Left lobe of liver (tissue), 2 donors: ENCODE measurements at places on chromosomes 2 and 18.

GRCh38 chr18:74796841-74797576, 199.3 kb downstream of the ZNF407 start:
- DNase-seq: peak; percentile 69

DNA sequence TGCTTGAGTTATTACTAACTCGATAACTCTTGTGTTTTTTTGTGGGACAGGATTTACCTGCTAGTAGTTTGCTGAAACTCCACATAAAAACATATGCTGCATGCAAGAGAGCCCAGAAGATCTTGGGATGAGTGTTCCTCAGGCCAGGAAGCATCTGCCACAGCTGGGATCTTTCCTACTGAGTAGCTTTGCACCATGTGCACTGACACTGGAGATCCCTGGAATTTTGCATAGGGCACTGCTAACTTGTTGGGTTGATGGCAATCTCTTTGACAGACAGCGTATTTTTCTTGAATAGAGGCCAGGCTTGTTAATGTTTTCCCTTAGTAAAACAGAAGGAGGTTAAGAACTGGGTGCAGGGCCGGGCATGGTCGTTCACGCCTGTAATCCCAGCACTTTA, 808 bp upstream of the SERPINB11 start:
- DNase-seq: no peak

GRCh38 chr2:45379399-45380087, 231.5 kb downstream of the SRBD1 start:
- no peak for DNase-seq

- no peak for DNase-seq
Observed at GRCh38 chr18:48490641-48491293, 48.1 kb upstream of the CTIF start.

DNA sequence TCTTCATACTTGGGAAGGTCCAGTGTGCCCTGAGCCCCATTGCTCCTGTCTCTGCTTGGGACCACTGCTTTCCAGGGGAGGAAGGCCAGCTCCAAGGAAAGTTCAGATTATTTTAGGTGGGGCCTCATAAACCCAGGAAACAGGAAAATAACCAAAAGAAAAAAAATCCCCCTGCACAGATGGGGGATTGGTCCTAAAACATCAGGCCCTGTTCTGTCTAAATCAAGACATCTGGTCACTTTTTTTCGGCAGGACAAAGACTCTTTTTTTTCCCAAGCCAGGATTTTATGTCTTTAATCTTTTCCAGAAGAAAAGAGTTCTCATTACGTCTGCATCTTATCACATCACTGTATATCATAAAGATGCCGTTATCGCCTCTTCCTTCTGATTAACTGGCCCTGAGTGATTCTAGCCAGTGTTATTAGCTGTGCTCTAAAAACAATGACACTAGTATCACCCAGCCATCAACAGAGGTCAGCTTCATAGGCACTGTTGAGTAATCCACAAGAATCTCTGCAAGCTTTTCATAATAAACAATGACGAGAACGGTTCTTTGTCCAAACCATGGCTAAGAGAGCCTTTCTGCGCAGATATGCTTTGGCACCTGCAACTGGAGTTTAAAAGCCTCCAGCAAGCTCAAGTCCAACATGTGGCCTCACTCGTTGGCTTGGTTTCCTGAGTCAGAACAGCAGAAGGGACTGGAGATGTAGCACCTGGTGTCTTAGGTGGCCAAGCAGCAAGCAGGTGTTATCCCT, 138.2 kb downstream of the VAPA start:
- no peak for DNase-seq

DNA sequence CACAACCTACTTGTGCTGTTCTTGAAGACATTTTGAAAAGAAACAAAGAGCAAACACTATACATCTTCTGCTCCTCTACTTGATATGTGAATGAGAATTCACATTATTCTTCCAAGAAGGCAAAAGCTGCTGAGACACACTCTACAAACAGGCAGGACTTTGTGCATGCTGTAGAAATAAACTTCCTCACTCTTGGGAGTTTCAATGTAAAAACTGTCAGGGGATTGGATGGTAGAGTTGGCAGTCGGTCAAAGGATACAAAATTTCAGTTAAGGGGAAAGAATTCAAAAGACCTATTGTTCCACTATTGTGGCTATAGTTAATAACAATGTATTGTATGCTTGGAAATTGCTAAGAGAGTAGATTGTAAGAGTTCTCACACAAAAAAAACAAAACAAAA, 196.3 kb downstream of the MC4R start:
- no peak for DNase-seq

GRCh38 chr2:210842896-210843295, 286.5 kb downstream of the CPS1 start:
- DNase-seq: no peak

DNA sequence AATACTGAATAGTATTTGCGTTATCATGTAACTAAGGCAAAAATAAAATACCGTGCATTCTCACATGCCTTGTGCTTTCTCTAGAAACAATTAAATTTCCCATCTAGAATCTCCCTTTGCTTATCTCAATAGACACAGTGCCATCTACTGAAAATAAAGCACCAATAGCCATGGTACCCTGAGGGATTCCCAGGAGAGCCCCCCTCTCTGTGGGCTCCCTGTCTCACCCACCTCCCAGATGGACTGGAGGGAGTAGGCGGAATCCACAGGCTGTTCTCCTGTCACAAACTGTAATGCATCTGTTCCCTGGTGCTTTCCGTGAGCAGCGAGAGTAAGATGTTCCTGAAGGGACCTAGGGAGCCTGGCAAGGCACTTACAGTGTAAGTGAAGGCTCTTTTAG, 112.4 kb upstream of the UPP2 start:
- DNase-seq: no peak

DNA sequence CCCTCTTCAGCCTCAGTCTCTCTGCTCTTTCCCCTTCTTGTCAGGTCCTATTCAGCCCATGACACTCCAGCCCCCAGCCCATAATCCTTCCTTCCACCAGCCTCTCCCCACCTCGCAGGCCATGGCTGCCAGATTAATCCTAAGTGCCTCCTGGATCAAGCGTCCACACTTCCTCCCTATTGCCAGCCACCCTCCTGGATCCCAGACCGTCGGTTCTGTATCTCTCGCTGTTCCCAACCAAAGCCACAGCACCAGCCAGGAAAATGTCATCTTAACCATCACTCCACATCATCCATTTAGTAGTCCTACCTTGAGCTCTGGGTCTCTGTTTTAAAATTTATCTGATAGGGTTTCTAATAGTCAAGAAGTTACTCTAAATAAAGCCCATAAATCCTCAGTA, 49.5 kb downstream of the NDUFA10 start:
- no peak for DNase-seq

DNA sequence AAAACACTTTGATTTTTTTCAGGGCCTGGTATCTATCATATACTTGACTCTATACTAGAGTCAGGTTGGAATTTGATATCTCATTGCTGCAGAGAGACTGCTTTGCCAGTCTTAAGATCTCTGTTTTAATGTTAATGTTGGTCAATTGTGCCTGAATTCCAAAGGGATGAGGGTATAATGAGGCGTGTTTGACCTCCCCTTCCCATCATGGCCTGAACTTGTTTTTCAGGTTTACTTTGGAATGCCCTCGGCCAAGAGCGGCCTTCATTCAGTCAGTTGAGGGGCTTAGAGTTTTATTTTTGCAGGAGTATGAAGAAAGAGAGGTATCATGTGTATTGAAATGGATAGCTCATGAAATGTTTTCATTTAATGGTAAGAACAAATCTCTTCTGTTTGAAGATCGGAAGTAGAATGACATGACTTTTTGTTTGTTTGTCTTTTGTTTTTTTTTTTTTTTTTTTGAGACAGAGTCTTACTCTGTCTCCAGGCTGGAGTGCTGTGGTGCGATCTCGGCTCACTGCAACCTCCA, 119.0 kb downstream of the KIAA1328 start:
- DNase-seq: no peak

DNA sequence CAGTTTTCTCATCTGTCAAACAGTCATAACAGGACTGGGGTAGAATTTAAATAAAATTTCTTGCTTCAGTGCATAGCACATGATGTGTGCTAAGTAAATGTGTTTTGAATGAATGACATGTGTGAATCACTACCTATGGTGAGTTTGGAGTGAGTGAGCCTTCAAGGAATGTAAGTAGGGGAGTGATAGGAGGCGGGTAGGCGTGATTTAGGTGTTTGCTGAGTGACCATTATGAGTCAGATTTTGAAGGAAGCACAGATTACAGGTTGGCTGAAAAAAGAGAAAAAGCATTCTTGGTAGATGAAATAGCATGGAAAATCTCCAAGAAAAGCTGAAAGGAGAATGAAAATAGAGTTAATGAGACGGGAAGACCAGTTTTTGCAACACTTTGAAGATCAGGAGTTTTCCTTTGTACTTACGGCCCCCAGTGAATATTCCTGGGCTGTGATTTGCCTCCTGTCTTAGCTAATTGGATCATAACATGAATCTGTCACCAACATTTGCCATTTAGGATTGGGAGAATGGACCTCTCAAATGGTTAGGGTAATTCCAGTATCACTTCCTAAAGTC, 136.9 kb upstream of the GATA6 start:
- DNase-seq: no peak

GRCh38 chr2:24740142-24740541, 53.0 kb downstream of the PTRHD1 start:
- no peak for DNase-seq

GRCh38 chr18:66119347-66119746, 368.5 kb downstream of the CDH7 start:
- DNase-seq: no peak

- peak; percentile 86 for DNase-seq
Observed at GRCh38 chr2:241895712-241896641, 26.4 kb downstream of the RTP5 start.

DNA sequence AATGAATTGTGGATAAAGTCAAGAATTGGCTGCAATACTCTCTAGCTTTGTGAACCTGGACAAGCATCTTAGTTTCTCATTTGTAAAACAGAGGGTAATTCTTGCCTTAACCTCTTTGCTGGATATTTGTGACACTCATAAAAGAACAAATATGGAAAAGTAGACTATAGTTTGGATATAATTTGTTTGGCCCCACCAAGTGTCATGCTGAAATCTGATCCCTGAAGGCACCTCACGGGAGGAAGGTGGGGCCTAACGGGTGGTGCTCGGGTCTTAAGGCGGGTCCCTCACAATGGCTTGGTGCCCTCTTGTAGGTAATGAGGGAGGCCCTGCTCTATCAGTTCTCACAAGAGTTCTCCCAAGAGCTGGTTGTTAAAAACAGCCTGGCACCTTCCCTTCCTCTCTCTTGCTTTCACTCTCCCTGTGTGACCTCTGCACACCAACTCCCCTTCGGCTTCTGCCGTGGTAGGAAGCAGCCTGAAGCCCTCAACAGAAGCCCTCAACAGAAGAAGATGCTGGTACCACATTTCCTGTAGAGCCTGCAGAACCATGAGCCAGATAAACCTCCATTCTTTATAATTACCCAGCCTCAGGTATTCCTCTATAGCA, 37.4 kb downstream of the ARL4C start:
- no peak for DNase-seq

DNA sequence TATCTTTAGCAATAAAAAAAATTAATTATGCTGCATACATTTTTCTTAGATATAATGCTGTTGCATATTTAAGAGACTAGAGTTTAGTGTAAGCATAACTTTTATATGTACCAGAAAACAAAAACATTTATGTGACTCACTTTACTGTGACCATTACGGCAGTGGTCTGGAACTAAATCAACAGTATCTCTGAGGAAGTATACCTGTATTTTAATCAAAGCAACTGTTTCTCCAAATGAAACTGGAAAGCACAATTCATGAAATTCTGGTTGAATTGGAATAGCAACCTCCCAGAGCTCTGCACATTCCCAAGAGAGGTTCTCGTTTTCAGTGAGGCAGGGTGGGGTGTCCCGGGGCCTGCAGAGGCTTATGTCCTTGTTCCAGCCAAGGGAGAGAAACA, 112.2 kb upstream of the TACR1 start:
- no peak for DNase-seq

- DNase-seq: no peak
Observed at GRCh38 chr2:233096006-233096405, 35.9 kb downstream of the INPP5D start.

GRCh38 chr2:67437114-67437513, 40.0 kb downstream of the ETAA1 start:
- DNase-seq: no peak

DNA sequence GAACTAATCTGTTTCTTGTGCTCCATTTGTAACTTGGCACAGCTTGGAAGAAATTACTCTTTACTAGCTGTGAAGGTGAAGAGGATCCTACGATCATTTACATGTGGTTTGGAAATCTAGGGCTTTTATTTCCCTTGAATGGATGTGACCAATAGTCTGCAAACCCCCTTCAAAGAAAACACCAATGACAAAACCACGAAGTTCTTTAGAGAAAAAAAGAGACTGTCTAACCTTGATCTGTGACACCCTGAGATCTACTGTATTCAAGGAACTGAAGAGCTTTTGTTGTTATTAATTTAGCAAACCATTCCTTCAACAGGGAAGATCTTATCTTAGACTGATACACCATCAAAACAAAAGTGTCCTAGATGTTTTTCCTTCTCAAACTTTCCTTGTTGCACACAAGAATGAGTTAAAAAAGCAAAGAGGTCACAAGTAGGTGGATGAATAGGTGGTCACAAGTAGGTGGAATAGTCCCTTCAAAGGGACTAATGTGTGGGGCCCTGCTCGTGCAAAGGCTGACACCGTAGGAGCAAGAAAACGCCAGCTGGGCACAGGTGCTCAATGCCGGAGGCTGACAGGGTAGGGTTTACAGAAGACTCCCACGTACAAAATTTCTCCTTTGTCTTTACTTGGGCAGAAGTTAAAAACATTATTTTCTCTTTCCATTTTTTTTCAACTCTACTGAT, 95.6 kb upstream of the ITGB6 start:
- DNase-seq: no peak

GRCh38 chr2:191691016-191691735, 13.2 kb downstream of the NABP1 start:
- DNase-seq: no peak

DNA sequence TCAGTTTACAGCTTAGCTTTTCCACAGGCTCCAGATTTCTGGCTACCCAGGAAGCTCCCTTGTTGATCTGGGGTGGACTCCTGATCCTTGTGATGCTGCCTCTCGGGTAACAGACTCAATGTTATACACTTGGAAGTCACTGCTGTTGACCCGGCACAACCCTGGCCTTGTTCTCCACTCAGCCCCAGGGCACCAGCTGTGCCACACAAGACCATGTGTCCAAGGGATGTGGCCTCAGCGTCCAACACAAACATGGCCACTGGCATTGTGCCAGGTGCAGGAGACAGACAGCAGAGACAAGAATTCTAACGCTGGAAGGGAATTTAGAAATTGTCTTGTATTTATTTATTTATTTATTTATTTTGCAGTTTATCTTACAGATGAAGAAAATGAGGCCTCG, 39.0 kb upstream of the PPP4R1 start:
- peak; percentile 84 for DNase-seq
